ENCODE measurements at places on chromosomes 7 and 10.
A peak's percentile ranks its signal among the peaks of the same experiment; 100 is the strongest.

DNA sequence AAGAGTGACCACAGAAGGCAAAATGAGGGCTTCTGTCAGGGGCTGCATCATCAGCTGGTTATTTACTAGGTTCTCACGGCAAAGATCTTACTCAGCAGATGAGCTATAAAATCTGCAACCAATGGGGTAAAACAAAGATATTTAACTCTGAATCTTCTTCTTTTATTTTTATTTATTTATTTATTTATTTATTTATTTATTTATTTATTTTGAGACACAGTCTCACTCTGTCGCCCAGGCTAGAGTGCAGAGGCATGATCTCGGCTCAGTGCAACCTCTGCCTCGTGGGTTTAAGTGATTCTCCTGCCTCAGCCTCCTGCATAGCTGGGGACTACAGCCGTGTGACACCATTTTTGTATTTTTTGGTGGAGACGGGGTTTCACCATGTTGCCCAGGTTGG, 11.3 kb downstream of the C10orf143 start:
- no peak for DNase-seq

- DNase-seq = no peak
Observed at GRCh38 chr7:137696376-137696775, 150.4 kb downstream of the DGKI start.

GRCh38 chr7:94525923-94526322, 16.3 kb downstream of the CASD1 start:
- no peak for DNase-seq

DNA sequence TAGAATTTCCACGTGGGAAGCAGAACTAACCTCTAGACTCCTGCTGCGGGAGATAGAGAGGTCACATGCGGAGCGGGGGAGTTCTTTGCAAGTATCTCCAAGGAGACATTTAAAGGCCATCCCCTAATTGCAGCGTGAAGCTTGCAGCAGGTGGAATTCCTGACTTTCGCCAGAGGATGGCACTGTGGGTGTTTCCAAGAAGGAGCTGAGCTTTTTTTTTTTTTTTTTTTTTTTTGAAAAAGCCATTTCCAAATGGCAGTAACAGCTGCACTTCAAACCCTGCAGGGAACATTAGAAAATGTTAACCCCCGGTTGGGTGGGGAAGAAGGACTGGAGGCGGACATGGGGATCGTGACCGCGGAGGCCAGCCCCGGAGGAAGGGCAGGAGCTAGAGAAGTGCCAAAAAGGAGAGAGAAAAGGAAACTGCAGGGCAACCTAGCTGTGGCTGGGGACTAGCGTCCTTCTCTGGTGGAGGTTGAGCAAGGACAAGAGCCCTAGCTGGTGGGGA, 487.7 kb downstream of the TYW1 start:
- no peak for DNase-seq

DNA sequence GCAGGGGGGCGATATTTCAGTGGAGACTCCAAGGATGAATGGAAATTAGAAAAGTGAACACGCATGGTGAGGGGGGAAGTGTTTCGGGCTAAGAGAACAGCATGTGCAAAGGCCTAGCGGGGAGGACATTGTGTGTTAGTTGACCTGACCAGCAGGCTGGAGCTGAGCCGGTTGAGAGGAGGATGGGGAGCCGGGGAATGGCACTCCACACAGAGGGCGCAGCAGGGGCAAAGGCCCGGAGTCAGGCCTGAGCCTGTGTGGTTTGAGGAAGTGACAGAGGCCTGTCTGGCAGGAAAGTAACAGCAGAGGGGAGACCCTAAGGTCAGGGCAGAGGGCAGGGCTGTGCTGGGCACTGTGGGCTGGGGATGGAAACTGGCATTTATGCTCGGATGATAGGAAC, 83.2 kb upstream of the ZNF479 start:
- no peak for DNase-seq

DNA sequence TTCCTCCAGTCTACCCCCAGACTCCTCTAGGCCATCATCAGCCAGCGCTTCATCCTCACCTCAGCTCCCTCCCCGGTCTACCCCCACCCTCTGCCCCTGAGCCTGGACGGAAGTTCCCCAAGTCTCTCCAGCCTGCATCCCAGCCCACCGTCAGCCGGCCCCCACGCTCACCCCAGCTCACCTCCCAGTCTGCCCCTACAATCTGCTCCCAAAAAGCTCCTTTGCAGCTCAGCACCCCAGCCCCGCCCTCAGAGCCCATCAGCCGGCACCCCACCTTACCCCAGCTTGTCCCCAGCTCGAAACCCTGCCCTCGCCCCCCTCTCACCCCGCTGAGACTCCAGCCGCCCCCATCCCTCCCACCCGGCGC, 322 bp upstream of the RAMP3 start:
- DNase-seq = no peak

DNA sequence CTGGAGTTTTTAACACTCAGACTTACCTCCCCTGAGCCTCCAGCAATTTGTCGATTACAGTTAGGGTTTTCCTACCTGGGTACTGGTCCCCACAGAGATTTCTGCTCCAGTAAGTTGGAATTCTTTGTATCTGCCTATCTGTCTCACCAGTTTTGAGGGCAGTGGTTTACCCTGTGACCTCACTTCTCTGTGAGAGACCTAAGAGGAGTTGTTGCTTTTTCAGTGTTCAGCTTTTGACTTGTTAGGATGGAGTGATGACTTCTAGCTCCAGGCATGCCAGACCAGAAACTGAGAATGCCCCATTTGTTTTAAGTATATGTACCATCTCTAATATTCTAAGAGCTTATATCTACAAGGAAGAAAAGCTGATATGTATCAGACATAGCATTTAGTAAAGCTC, 42.9 kb downstream of the CSGALNACT2 start:
- no peak for DNase-seq

- no peak for DNase-seq
Observed at GRCh38 chr10:31464552-31464951, 145.5 kb downstream of the ZEB1 start.

GRCh38 chr10:23359692-23360380, 15.2 kb upstream of the C10orf67 start:
- no peak for DNase-seq

- no peak for DNase-seq
Observed at GRCh38 chr10:102613785-102614184, 30.5 kb upstream of the TRIM8 start.

- DNase-seq = no peak
Observed at GRCh38 chr7:15376600-15376999, 185.2 kb downstream of the AGMO start.

DNA sequence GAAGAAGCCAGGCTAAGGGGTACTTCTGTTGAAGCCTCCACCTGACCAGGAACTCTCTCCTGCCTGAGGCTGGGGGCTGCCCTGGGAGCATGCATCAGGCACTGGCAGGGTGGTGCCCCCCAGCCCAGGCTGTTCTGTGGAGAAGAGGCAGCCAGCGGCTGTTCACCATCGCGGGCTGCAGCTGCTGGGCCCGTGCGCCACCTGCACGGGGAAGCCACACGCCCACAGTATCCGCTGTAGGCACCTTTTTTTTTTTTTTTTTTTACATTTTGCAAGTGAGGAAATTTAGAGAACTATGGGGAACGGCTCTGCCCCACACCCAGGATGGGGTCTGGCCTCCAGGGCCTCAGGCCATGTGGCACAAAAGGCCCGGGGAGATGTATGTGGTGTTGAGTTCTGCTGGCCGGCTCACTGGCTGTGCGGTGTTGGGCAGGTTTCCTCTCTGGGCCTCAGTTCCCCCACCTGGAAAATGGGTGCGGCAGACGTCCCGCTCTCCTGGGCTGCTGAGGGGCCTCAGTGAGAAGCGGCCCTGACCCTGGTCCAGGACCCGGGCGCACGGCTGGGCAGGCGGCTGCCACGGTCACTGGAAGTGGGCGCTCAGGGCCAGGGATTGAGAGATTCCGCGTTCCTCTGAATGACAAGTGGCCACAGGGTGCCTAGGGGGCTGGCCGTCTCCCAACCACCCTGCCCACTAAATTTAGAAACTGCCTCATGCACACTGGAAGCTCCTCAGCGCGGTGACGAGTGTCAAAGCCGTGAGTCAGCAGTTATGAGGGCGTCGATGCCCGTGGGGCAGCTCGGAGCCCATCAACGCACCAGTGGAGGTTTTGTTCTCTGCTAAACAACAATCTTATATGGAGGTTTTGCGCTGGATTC, 8.8 kb upstream of the INTS1 start:
- peak; percentile 58 for DNase-seq

DNA sequence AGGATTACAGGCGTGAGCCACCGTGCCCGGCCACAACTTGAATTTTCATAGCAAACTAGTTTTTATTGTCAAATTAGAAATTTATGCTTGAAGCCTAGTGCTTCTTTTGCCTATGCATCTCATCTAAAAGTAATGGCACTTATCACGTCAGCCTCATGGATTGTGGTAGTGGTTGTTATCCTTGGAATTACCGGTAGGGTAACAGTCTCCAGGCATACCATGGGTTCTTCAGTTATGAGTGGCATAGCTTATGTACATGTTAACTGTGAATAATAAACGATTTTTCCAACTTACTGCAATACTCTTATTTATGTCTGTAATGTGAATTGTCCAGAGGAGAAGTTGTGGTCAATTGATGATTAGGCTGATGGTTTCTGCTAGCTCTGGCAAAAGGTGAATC, 63.1 kb downstream of the BMPR1A start:
- no peak for DNase-seq

GRCh38 chr10:74380795-74381194, 229.8 kb downstream of the ADK start:
- DNase-seq = no peak

- DNase-seq = no peak
Observed at GRCh38 chr7:19437446-19437845, 271.4 kb downstream of the POLR1F start.

DNA sequence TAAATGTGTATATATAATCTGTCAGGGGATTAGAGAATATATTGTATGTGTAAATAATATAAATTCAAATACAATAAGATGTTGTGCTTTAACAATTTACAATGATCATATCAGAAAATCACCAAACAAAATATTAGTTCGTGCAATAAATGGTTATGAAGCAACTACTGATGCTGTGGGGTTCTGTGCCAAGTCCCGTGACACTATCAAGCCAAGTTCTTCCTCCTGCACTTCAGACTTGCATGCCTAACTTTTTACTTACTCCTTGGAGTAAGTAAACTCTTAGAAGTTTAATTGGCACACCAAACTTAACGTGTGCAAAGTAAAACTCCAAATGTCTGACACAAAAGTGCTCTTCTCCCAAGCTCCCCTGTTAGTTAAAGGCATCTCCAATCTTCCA, 26.5 kb upstream of the TMEM254 start:
- no peak for DNase-seq

DNA sequence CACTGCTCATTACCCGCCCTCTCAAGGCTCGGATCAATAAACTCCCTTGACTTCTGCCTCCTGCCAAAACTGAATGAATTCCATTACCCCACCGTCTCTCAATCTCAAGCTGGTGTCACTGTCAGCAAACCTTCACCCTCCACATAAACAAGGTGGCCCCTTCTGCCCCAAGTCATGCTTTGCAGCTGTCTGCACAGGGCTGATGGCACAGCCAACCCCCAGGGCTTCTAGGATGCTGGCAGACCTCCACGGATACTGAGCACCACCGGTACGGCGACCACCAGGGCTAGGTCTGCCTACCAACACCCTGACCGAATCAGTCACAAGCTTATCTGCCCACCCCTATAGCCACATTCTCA, 46.1 kb downstream of the PARD3 start:
- DNase-seq = no peak

All from CD4-positive, alpha-beta T cell treated with Interferon alpha-2 for 1 hour (primary cell).